Activated CD4-positive, alpha-beta T cell treated with anti-CD3 and anti-CD28 coated beads, Interleukin-2, amount 50 U/mL, for 24 hours (primary cell): ENCODE measurements at places on chromosomes 7 and 10.

GRCh38 chr10:100043344-100043743 lies 33.6 kb upstream of the DNMBP start:
- no peak for DNase-seq

DNA sequence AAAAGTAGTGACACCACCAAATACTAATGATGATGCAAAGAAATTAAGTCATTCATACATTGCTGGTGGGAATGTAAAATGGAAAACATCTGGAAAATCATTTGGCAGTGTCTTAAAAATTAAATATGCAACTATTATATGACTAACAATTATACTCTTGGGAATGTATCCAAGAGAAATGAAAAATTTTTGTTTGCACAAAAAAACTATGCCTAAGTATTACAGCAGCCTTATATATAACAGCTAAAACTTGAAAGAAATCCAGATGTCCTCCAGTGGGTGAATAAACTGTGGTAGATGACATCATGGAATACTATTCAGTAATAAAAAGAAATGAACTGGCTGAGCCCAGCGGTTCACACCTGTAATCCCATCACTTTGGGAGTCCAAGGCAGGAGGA lies 132.0 kb downstream of the NEBL start:
- no peak for DNase-seq

- DNase-seq = no peak
Observed at GRCh38 chr10:74118804-74119203, 31.8 kb downstream of the AP3M1 start.

GRCh38 chr10:21099291-21100062 lies 202.4 kb upstream of the NEBL start:
- DNase-seq = no peak

GRCh38 chr7:117113871-117114270 lies 160.6 kb downstream of the ST7 start:
- no peak for DNase-seq

DNA sequence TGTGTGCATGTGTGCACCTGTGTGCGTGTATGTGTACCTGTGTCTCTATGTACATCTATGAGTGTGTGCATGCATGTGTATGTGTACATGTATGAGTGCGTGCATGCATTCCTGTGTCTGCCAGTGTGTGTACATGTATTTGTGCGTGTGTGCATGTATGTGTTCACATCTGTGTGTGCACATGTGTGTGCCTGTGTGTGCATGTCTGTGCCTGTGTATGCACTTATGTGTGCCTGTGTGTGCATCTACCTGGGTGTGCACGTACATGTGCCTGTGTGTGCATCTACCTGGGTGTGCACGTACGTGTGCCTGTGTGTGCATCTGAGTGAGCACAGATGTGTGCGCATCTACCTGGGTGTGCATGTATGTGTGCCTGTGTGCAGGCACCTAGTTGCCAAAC lies 102.2 kb upstream of the DIP2C start:
- no peak for DNase-seq

DNA sequence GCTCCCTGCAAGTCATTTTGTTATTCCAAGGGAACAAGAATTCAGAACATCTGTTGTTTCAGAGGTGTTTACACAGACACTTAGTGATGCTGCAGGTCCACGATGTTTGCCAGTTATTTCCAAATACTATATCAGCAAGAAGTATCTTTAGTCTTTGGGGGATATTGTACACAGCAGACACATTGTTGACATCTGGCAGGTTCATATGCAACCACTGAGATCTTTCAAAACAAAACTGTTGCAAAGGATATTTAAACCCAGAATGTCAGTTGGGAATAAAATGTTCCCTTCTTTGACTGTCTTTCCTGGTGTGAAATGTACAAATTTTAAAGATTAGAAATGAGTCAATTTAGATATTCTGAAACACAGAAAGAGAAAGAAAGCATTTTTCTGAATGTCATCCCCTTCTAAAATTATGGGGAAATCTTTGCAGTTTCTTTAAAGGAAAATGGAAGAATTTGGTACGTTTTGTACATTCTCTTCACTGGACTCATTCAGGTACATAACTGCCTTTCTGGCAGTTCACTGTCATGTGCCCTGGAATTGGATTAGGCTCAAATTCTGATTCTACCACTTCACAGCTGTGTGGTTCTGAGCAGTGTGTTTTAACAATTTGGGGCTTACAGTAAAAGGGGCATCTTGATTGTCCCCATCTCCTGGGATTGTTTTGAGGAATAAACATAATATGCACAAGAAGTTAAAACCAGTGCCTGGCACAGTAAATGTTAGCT lies 40.3 kb upstream of the CELF2 start:
- no peak for DNase-seq

DNA sequence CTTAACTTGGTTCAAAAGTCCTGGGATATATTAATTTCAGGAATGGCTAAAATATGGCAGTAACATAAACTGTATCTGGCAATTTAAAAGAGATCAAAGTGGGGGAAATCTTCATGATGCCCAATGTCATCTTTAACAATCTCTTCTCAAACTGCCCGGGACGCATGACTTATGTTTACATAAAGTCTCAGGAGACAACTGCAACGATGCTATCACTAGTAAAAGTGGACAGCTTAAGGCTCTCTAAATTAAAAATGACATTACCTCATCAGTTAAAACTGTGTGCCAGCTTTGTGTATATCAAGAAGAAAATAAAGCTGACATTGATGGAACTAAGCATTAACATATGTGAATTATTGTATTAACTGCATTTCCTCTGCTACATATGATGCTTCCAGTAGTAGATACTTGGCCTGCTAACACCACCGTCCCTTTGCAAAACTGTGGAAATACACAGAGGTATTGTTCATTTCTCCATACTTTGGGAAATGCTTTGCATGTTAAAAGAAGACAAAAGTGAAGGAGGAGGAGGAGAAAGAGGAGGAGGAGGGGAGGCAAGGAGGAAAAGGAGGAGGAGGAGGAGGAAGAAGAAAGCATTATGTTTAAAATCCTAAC lies 62.4 kb downstream of the NRP1 start:
- DNase-seq = no peak

DNA sequence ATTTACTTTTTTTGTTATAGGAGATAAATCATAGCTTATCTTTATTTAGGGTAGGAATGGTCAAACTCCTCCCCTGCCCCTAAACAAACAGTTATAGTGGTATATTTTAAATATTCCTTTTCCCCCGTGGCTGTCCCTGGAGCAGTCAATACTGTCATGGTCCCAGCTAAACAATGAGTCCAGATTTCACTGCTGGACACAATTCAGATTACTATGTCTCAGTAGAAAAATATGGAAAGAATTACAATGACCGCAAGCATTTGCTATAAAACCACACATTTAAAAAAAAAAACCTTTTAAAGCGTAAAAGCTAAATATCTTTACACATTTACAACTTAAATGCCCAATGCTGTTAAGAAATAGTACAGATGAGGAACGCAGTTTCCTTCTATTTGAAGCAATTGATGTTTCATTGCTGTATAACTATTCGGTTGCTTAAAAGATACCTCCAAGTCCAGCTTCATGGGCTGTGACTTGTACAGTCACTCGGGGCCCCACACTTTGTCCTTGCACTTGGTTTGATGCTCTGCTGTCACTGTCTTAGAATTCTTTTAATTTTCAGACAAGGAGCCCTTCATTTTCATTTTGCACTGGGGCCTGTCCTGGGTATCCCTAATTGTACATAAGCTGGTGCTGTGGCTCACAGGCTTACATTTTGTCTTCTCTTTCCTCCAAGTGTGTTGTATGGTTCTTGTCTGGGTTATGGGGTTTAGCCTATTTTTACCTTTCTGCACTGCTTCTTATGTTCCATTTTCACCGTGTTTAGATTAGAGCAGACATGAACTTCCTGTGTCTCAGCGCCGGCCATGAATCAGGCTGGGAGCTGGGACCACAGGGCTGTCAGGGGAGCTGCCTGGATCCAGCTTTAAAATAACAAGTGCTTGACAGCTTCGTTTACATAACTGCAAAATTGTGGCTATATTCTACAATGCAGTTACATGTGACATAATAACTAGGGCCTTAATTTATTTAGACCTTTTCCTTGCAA lies 530.2 kb upstream of the FZD8 start:
- no peak for DNase-seq

DNA sequence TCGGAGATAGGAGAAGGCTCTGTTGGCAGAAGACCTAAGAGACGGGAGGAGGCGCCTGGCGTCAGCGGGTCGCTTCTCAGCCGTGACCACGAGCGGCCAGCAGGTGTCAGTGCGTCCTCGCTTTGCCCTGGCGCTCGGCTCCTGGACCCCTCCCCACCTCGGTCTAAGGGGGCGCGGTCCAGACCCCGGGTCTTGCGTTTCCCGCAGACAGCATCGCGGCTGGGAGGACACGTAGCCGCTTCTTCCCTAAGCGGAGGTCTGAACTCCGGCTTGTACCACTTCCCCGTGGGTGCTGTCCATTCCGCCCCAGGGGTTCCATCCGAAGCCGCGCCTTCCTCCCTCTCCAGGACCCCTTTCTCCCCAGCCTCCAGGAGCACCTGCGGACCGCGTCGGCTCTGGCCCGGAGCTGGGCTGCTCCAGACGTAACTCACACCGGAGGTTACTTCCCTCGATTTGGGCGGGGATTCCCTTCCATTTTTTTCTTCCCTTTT lies 593 bp upstream of the ADRA2A start:
- no peak for DNase-seq

GRCh38 chr10:33476757-33477273 lies 142.3 kb upstream of the NRP1 start:
- DNase-seq = no peak

DNA sequence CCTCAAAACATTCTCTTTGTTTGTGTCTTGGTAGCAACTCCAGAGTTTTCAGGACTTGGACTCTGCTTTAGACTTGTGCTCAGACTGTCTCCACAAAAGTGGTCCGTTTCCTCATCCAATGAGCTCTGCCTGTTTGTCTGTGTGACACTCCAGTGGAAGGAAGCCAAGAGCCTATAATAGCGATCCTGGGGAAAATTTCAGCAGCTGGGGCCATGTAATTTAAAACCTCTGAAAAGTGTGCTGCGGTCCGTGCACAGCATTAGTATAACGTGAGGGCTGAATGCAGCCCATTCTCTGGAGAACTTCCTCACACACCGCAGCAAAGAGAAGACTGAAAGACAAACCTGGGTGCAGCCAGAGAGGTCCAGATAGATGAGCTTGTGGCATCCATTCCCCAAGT lies at the start of gene LRRC17:
LRRC17 (plus strand) TSS at position 259 of the 400 bp plus-strand sequence. CDS start 20,914 bp downstream, outside the sequence.
- no peak for DNase-seq

DNA sequence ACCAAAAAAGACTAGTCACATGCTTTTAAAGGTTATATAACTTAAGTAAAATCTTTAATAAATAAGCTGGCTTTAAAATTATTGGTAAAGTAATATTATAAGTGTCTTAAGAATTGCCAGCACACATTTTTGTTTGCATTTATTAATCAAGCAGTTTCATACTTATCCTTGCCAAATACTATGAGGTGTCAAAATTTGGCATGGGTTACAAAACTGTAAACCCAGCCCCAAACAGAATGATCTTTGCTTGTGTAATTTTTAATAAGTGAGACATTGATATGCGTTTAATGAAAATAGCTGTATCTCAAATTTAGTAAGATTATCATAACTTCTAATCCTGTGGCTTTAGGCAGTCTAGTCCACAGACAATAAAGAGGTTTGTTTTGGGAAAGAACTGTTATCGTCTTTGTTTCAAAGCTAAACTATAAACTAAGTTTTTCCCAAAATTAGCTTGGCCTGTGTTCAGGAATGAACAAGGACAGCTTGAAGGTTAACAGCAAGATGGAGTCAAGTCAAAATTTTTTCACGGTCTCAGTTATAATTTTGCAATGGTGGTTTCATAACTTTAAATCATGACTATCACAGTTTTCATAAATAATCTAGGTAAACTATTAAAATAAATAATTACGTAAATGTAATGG lies 72.8 kb downstream of the ST8SIA6 start:
- no peak for DNase-seq

GRCh38 chr7:159093351-159093971 lies 51.2 kb downstream of the VIPR2 start:
- no peak for DNase-seq

DNA sequence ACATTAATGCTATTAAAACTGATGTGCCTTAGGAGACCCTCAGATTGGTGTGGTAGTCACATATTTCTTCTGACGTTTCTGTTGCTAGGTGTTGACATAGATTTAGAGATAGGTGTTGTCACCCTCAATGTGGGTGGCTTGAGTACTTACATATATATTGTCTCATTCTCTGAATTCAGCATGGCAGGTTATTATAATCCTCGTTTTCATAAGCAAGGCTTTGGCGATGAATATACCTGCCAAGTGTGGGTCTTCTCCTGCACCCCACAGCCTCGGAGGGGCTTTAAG lies 7.0 kb downstream of the FBH1 start:
- DNase-seq = no peak

DNA sequence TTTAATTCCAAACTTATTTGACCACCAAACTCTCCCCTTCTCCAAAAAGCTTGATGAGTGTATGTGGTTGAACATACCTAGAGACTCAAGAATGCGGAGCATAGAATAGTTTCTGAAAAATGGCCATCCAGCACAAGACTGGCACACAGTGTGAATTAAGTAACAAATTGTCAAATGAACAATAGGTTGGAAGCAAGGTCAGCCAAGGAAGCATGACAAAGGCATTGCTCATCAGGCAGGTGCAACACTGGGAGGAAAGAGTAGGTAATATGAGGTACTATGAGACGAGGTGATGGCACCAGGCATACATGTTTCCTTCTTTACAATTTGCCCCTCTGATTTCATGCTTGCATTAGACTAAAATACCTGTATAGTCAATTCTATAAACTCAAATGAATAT lies 73.7 kb downstream of the DKK1 start:
- no peak for DNase-seq

DNA sequence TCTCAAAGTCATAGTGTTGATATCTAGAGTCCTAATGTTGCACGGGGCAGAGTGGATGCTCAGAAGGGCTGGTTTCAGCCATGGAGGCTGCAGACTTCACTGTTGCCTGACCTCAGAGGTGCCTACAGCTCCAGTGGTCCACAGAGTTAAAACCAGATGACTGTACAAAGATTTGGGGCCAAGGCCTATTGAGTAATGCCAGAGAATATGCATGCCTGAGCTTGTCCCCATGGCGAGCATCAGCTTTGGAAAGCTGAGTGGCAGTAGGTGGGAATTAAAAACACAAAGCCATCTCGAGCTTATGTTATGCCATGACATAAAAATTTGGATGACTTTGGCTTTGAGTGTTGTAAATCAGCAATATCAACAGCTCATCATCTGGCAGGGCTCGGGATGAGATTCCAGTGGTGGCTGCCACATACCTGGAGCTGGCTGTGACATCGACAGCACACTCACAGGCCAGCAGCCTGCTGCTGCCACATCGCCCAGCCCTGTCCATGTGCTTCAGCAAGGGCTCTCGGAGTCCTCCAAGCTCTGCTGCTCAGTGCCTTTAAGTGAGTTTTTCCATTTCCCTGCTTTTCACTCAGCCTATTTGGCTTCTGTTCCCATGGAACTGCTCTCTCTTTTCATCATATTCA lies 379.6 kb downstream of the TNS3 start:
- no peak for DNase-seq

DNA sequence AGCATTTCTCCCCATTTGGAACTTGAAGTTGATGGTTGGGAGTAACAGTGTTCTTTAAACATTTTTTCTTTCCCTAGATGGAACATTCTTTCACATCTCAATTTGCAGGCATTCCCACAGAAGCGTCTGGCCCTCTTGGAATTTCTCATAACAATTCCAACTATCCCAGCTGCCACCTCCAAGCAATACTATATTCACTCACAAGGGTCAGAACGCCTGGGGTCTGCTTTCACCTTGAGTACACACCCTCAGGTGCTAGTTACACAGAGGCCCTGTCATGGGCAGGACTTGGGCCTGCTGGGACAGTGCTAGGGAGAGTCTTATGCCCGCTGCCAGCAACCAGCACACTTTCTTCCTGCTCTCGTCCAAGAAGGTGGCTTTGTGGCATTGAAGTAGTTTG lies 136.5 kb downstream of the JCAD start:
- DNase-seq = no peak

GRCh38 chr7:157856873-157857577 lies 520.2 kb downstream of the DNAJB6 start:
- DNase-seq = no peak

- DNase-seq = no peak
Observed at GRCh38 chr10:83541046-83541445, 598.3 kb upstream of the GHITM start.
